ENCODE measurements at places on chromosomes 3 and 15. TPM values are rescaled to one million over a fixed set of nuclear protein-coding genes. Genes with fewer than 3 reads are reported as not detected.

GNAT1 gene
- total RNA-seq, result not detected

- H3K4me1 ChIP-seq, result peaks cover 37% of the 10 kb centered on the region
- H3K4me3 ChIP-seq, result peak overlapping the region; percentile 39
- peaks cover 30% of the 10 kb centered on the region for H3K27me3 ChIP-seq
Measured at GRCh38 chr15:41512940-41513505, 604 bp downstream of the LTK start.

- no peak overlapping the region for H3K4me3 ChIP-seq
- peak overlapping the region; percentile 65 for H3K27ac ChIP-seq
- DNase-seq, result no peak
- H3K27me3 ChIP-seq, result no peaks in the 10 kb centered on the region
Measured at GRCh38 chr15:62469478-62469873, 304.4 kb upstream of the C2CD4B start.

DNA sequence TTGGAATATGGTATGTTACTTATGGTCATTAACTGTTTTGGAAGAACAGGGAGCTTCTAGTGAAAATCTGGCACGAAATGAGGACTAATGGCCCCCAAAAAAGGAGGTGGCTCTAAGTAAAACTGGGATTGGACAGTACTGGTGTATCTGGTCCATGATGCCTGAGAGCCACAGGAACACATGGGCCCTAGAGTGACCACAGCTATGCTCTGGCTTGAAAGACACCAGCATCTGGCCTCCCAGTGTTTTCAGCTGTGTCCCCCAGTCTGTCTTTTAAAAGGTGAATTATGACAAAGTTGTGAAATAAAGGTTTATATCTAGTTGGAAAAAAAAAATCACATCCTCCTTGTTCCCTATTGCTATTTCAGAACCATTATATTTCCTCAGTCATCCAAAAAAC lies 64.5 kb downstream of the GSK3B start:
- DNase-seq, result no peak
- no peak overlapping the region for H3K4me3 ChIP-seq
- no peak overlapping the region for H3K27ac ChIP-seq
- no peaks in the 10 kb centered on the region for H3K36me3 ChIP-seq
- no peaks in the 10 kb centered on the region for H3K27me3 ChIP-seq
- no peaks in the 10 kb centered on the region for H3K4me1 ChIP-seq

IQCH gene
- not detected for total RNA-seq

DNA sequence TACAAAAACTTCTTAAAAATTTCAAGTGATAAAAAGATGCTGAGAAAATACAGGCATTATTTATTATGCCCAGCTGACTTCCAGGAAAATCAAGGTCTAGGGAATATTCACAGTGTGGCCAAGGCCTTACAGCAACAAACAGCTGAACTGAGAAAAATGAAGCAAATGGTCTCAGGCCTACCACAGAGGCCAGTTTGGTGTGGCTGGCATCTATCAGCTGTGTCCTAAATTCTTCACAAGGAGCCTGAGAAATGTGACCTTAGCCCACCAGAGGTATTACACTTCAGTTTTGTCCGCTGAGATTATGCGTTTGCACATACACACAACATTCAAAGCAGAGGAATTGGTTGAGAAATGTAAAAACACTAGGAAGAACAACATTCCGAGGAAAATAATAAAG lies 77.4 kb downstream of the ANP32A start:
- H3K36me3 ChIP-seq, result no peaks in the 10 kb centered on the region
- H3K27ac ChIP-seq, result no peak overlapping the region
- H3K4me3 ChIP-seq, result no peak overlapping the region
- no peak for DNase-seq

DNA sequence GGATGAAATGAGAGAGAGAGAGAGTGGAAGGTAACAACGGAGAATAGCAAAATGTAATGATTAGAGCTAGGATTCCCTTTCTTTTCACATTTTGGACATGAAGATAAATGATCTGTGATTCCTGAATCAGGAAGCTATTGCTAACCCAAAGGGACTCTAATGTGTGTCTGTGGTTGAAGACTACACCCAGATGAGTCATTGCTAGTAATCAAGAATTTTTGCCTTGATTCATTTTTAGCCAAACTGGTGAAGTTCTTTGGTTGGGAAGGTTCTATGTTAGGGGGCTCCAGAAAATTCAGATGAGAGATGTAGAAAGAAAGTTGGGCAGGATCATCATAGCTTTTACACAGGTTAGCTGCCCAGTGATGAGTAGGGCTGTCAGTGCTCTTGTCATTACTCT lies 116.4 kb downstream of the DUT start:
- H3K27ac ChIP-seq, result no peak overlapping the region
- H3K27me3 ChIP-seq, result no peaks in the 10 kb centered on the region
- H3K4me3 ChIP-seq, result no peak overlapping the region
- H3K36me3 ChIP-seq, result peaks cover 79% of the 10 kb centered on the region
- DNase-seq, result no peak
- no peaks in the 10 kb centered on the region for H3K4me1 ChIP-seq

DNA sequence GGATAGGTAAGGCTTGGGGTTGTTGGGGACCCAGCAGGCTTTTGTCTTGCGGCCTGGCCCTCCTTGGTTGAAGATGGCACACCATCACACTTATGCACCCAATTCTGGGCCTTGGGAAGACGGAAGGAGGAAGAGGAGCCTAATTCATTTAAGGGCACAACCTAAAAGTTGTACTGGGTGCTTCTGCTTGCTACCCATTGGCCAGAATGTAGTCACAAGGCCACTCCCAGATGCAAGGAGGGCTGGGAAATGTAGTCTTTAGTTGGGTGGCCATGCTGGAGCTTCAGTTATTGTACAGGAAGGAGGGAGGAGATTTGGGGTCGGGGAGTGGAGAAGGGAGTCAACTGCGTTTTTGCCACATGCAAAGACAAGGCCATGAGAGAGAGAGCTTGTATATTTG lies 109.2 kb downstream of the TMEM266 start:
- H3K27ac ChIP-seq, result no peak overlapping the region
- H3K4me3 ChIP-seq, result no peak overlapping the region
- DNase-seq, result no peak

HEG1 gene
- total RNA-seq, result 11.3 TPM

FAIM gene
- 14.1 TPM for total RNA-seq

GOLGA6L4 gene
- total RNA-seq, result 8.8 TPM

DNA sequence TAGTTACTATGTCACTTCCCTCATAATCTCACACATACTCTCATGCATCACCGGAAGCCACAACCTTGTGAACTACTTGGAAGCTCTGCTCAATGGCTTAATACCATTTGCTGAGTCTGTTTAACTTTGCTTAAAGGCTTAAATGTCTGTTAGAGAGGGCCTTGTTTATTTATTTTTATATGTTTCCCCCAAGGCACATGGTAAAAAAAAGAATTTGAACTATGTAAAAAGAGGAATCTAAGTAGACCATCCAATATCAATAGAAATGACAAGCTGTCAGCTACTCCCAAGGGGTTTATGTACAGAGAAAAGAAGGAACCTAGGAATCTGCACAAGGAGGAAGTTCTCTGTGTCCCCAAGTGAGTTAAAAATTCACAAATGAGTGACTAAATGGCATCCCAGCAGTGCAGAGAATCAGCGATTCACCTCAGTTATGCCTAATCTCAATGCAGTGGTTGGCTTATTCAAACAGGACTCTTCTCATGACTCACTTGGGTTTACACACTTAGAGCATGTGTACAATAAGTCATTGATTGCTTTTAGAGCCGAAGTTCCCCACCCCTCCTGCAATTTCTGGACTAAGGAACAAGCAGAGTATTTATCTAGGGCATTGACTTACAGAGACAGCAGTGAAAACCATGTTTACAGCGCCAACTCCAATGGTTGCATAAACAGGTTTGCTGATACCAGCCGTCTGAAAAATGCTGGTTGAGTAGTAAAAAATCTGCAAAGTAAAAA lies 24.4 kb downstream of the SLC2A2 start:
- H3K36me3 ChIP-seq, result no peaks in the 10 kb centered on the region
- peaks cover 25% of the 10 kb centered on the region for H3K4me1 ChIP-seq
- peak overlapping the region; percentile 50 for H3K27ac ChIP-seq
- no peak for DNase-seq

PSTPIP1 gene
- total RNA-seq, result 0.29 TPM

DNA sequence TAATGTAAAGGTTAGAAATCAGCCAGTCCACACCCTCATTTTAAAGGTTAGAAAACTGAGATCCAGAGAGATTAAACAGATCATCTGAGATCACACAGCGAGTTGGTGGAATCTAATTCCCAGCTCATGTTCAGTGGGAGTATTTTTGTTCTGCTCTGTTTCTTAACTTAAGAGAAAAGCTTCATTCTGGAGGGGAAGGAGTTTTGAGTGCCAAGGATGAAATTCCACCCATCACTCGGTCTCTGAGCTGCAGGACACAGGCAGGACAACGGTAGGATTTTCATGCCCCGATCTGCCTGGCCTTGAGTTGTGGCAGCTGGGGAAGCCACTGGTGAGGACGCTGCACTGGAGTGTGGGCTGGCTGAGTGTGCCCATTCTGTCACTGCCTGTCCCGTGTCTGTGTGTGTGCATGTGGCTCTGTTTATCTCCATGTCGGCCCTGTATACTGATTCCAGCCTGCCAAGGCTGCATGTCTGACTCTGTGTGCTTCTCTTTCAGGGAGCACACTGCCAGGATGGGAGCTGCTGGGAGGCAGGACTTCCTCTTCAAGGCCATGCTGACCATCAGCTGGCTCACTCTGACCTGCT lies 94.3 kb downstream of the CEMIP start:
- no peak overlapping the region for H3K27ac ChIP-seq
- H3K4me3 ChIP-seq, result no peak overlapping the region
- H3K4me1 ChIP-seq, result no peaks in the 10 kb centered on the region
- H3K36me3 ChIP-seq, result no peaks in the 10 kb centered on the region

MME gene
- total RNA-seq, result 2.0 TPM

DNA sequence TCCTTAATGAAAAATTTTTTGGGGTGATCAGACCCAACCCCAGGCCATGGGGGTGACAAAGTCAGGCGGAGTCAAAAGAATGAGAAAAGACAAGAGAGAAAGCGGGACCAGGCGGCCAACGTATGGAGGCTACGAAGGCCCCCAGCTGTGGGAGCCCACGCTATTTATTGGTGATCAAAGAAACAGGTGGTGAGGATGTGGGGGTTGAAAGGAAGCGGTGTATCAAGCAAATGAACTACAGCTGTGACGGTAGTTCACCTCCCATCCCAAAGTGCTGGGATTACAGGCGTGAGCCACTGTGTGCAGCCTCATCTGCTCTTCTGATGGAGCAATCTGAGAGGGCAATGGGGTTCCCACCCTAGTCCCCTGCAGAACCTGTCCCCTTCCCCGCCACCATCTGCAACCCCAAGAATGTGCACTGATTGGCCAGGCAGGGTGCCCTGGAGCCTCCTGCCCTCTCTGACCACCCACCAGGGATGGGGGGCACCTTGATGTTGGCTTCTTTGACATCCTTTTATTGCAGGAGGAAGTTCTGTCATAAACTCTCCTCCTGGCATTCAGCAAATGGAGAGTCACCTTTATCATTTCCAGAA lies 1.1 kb upstream of the CHRNA3 start:
- H3K4me3 ChIP-seq, result no peak overlapping the region
- H3K27me3 ChIP-seq, result peaks cover 42% of the 10 kb centered on the region
- no peaks in the 10 kb centered on the region for H3K36me3 ChIP-seq
- peak; percentile 18 for DNase-seq

DNA sequence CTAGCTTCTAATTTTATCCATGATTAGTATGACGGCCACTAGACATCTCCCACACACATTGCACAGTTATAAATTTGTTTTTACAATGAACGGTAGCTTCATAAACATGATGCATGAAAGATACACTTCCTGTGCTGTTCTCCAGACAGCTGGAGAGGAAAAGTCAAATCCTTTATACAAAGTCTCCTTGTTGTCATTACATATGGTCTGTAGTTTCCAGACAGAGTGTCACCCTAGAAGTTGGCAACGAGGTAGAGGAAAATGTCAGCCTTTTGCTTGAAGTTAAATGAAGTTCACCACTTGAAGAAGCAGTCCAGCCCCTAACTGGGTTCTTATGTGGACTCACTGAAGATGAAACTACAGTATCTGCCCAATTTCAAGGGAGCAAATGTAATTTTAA lies 253.0 kb upstream of the P2RY1 start:
- H3K27me3 ChIP-seq, result no peaks in the 10 kb centered on the region
- H3K27ac ChIP-seq, result no peak overlapping the region
- H3K4me1 ChIP-seq, result no peaks in the 10 kb centered on the region

- DNase-seq, result no peak
- no peaks in the 10 kb centered on the region for H3K27me3 ChIP-seq
- H3K27ac ChIP-seq, result no peak overlapping the region
- no peak overlapping the region for H3K4me3 ChIP-seq
Measured at GRCh38 chr3:67521053-67521646, 133.3 kb downstream of the SUCLG2 start.

- no peak overlapping the region for H3K4me3 ChIP-seq
- peaks cover 24% of the 10 kb centered on the region for H3K27me3 ChIP-seq
- H3K4me1 ChIP-seq, result peaks cover 4% of the 10 kb centered on the region
- no peak overlapping the region for H3K27ac ChIP-seq
Measured at GRCh38 chr15:89384176-89384604, 49.6 kb upstream of the POLG start.

- H3K27ac ChIP-seq, result no peak overlapping the region
- no peak overlapping the region for H3K4me3 ChIP-seq
- DNase-seq, result no peak
- H3K4me1 ChIP-seq, result no peaks in the 10 kb centered on the region
- H3K36me3 ChIP-seq, result no peaks in the 10 kb centered on the region
- no peaks in the 10 kb centered on the region for H3K27me3 ChIP-seq
Measured at GRCh38 chr3:175270198-175270837, 411.2 kb downstream of the NAALADL2 start.

GRCh38 chr3:8576436-8576835 lies 68.2 kb downstream of the SSUH2 start:
- H3K36me3 ChIP-seq, result no peaks in the 10 kb centered on the region
- no peak for DNase-seq
- no peaks in the 10 kb centered on the region for H3K27me3 ChIP-seq
- H3K27ac ChIP-seq, result peak overlapping the region; percentile 40
- no peaks in the 10 kb centered on the region for H3K4me1 ChIP-seq

GRCh38 chr3:129439226-129439816 lies 427 bp downstream of the MBD4 start:
- peak; percentile 45 for DNase-seq
- H3K4me3 ChIP-seq, result peak overlapping the region; percentile 74
- peak overlapping the region; percentile 89 for H3K27ac ChIP-seq
- H3K4me1 ChIP-seq, result peaks cover 86% of the 10 kb centered on the region
- H3K36me3 ChIP-seq, result peaks cover 26% of the 10 kb centered on the region
- no peaks in the 10 kb centered on the region for H3K27me3 ChIP-seq

- no peak overlapping the region for H3K4me3 ChIP-seq
- H3K36me3 ChIP-seq, result no peaks in the 10 kb centered on the region
- no peaks in the 10 kb centered on the region for H3K4me1 ChIP-seq
- DNase-seq, result no peak
- no peaks in the 10 kb centered on the region for H3K27me3 ChIP-seq
Measured at GRCh38 chr15:67406257-67406861, 114.6 kb upstream of the C15orf61 start.

CEMIP gene
- total RNA-seq, result not detected

GRCh38 chr3:36697229-36698001 lies 66.9 kb downstream of the DCLK3 start:
- H3K4me3 ChIP-seq, result no peak overlapping the region
- no peaks in the 10 kb centered on the region for H3K36me3 ChIP-seq
- H3K4me1 ChIP-seq, result no peaks in the 10 kb centered on the region
- no peaks in the 10 kb centered on the region for H3K27me3 ChIP-seq

GRCh38 chr3:132615881-132616280 lies 18.8 kb downstream of the ACKR4 start:
- no peak overlapping the region for H3K4me3 ChIP-seq
- H3K36me3 ChIP-seq, result no peaks in the 10 kb centered on the region
- H3K27me3 ChIP-seq, result no peaks in the 10 kb centered on the region
- no peak overlapping the region for H3K27ac ChIP-seq

Data from stomach (tissue), 19 donors.